ENCODE measurements at places on chromosomes 7 and 10.

- no peak for DNase-seq
Observed at GRCh38 chr10:96263669-96264068, 7.7 kb downstream of the BLNK start.

DNA sequence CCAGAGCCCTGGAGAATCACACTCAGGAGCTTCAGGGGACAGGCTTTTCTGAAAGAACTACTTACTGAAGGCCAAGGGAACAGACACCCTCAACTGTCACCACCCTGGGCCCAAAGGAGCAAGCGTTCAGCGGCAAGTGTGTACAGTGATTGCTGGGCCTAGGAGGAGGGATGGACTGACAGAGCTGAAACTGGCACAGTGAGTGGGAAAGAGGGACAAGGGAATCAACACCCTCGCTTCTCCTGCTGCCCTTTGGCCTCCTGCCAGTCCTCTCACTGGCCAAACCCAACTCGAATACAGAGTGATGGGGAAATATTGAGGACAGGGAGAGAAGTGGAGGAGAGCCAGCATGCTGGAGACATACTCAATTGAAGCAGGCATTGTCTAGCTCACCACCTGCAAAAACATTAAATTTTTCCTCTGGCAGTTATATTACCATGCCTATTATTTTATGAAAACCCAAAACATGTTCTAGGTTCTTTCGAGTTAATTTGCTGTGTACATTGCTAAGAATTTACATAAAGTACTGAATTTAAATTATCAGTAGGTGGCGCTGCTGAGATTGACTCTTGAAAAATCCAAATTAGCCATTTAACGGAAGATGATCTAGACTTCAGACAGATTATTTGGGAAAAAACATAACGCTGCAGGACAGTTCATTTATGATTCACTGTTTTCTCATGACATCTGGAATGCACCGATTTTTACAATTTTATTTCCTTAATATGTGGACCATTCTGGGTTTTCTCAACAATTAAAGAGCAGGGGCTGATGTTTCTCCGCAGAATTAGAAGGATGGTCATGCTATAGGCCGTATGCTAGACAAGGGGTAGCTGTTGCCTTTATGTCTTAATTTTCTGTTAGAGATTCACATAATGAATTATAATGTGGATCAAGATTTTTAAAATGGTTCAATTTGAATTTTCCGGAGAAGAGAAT, 14.7 kb upstream of the TMEM236 start:
- DNase-seq = peak; percentile 73

GRCh38 chr7:117048882-117049281, 95.6 kb downstream of the ST7 start:
- no peak for DNase-seq

DNA sequence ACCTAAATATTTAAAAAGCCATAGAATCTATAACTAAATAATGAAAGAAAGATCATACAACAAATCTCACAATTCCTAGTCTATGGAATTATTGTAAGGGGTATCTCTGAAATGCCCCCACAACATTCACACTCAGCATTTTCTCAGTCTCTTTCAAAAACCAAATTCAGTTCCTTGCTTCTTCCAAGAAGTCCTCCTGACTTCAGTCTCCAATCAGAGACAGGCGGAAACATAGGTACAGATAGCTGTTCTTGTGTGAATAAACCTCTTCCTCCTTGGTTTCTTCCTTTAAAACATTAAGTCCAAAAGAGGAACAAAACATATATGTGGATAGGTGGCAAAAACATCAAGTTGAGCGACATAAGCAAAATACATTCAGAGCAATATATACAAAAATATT, 13.9 kb upstream of the FBXW4 start:
- DNase-seq = no peak

DNA sequence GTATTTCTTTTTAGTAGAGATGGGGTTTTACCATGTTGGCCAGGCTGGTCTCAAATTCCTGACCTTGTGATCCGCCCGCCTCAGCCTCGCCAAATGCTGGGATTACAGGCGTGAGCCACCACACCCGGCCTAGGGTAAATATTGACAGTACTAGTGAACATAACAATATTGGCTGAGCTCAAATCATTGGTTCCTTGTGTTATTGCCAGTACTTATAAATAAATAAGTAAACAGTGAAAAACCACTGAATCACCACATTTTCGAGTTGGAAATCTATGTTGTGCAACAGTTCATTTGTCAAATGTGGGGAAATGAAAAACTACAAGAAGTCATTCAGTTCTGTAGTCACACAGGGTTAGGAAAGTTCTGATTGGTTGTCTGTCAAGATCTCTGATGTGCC, 15.8 kb downstream of the RPP30 start:
- DNase-seq = peak; percentile 20

GRCh38 chr10:80416479-80417098, 8.2 kb downstream of the PRXL2A start:
- peak; percentile 94 for DNase-seq

DNA sequence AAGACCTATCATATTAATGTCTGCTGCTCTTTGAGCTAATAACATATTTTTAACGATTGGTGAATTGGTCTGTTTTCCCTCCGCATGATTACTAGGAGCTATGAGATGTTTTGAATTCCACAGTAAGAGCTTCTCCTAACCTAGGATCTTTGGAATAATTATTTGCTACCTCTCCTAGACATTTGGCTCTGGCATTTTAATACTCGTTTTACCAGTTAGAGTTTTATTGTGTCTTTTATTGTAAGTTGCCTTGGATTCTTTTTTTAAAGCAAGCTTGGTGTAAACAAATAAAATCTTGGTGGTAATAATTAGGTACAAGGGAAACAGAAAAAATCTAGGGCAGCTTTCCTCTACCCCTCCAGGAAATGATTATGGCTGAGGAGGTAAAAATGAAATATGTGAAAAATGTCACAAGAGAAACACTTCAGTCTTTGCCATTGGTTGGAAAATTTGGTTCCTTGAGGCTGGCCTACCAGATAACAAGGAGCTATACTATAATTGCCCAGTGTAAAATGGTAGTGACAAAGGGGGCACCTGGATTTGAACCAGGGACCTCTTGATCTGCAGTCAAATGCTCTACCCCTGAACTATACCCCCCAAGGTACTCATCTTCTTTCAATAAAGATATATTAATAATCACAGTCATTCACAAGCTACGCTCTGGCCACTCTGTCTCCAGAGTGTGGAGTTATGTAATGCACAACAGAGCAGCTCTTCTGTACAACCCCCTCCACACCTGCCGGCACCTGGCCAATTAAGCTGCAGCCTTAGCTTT, 85.4 kb downstream of the ZNF777 start:
- no peak for DNase-seq

DNA sequence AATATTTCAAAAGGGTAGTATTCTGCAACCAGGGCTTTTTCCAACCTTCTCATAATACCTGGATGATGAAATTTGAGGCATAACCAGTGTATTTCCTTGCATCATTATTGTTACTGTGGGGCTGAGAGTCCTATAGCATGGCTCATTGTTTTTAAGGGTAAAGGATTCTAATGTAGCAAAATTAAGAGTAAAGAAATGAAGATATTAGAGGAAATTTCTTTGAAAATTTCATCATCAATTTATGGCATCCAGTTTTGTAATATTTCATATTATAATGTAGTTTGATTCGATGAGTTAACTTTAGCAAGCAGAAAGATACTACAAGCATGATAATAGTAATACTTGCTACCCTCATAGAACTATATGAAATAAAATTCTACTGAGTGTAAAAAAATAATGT, 387.3 kb upstream of the LRGUK start:
- DNase-seq = no peak

DNA sequence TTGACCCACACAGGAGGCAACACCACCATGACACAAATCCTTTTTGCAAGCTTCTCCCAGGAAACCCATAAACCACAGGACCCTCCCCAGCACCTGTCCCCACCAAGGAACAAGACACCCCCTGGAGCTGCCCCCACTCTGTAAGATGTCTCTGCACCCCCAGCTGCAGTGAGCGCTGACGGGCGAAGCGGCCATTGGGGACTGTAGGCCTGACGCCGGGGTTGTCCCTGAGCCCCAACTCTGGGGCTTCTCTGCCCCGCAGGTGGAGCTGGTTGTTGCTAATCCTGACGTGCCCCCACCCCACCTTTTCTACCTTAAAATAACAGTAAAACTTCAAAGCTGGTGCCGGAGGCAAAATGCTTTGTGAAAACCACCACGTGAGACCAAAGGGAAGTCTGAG, 94.7 kb upstream of the PPP2R2D start:
- no peak for DNase-seq

DNA sequence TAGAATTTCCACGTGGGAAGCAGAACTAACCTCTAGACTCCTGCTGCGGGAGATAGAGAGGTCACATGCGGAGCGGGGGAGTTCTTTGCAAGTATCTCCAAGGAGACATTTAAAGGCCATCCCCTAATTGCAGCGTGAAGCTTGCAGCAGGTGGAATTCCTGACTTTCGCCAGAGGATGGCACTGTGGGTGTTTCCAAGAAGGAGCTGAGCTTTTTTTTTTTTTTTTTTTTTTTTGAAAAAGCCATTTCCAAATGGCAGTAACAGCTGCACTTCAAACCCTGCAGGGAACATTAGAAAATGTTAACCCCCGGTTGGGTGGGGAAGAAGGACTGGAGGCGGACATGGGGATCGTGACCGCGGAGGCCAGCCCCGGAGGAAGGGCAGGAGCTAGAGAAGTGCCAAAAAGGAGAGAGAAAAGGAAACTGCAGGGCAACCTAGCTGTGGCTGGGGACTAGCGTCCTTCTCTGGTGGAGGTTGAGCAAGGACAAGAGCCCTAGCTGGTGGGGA, 487.7 kb downstream of the TYW1 start:
- peak; percentile 75 for DNase-seq

DNA sequence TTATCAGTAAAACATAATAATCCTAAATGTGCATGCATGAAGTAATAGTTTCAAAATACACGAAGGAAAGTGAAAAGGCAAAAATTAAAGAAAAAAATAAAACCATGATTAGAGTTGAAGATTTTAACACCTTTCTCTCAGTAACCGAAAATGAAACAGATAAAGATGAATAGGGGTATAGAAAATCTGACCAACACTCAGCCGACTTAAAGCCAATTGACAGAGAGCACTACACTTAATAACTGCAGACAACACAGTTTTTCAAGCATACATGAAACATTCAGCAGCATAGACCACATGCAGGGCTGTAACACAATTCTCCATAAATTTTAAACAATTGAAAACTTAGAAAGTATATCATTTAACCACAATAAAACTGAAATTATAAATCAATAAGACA, 76.1 kb downstream of the CUBN start:
- no peak for DNase-seq

- peak; percentile 60 for DNase-seq
Observed at GRCh38 chr10:5559642-5560141, 34.9 kb downstream of the CALML3 start.
